Suppressor macrophage treated with lipopolysaccharide for 1 hour (primary cell): ENCODE measurements at places on chromosomes 6 and 20.

DNA sequence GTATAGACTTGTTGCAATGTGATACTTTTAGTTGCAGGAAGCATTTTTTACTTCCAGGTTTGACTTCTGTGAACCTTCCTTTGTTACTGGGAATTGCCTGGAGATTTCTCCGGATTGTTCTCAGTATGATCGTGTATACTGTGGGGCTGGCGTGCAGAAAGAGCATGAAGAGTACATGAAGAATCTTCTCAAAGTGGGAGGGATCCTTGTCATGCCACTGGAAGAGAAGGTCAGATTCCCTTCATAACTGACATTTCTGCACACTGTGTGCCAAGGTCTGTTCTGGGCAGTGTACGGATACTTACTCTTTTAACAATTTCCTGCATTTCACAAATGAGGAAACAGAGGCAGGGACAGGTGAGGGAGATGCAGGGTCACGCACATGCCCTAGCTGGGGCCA, 9.7 kb downstream of the PCMTD2 start:
- no peak for DNase-seq

- DNase-seq = no peak
Observed at GRCh38 chr6:110246378-110246777, 66.2 kb downstream of the CDC40 start.

- no peak for DNase-seq
Observed at GRCh38 chr6:154471609-154472362, 38.7 kb downstream of the CNKSR3 start.

GRCh38 chr6:34743625-34744293, 13.5 kb upstream of the SNRPC start:
- no peak for DNase-seq

- no peak for DNase-seq
Observed at GRCh38 chr6:404685-405423, 13.3 kb downstream of the IRF4 start.

DNA sequence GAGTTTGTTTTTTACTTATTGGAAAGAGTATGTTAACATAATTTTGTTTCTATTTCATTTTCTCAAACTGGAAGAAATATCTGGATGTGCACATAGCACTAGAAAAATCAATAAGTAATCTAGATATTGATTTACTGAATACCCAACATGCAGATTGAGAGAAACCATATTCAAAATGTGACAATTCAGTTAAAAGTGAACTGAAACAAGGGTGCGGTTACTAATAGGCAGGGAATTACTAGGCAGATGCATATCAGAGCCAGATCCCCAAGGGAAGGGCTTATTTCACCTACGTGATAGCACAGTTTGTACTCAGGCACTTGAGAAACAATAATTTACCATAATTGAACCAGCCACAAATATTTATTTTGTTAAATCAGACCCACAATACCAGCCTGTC, 493.1 kb upstream of the FLRT3 start:
- DNase-seq = no peak

- DNase-seq = no peak
Observed at GRCh38 chr20:24490598-24490997, 21.2 kb downstream of the SYNDIG1 start.

DNA sequence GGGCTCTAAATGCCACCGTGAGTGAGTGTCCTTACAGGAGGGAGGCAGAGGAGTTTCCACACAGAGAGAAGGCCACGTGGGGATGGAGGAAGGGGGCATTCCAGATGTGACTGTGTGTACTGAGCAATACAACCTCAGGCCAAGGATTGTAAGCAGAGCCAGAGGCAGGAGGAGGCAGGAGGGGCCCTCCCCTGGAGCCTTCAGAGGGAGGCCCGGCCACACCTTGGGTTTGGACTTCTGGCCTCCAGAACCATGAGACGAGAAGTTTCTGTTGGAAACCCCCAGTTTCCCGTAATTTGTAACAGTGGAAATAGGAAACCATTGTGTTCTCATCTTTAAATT, 9.3 kb upstream of the KIF25 start:
- DNase-seq = no peak

GRCh38 chr6:160742090-160742489, 40.0 kb downstream of the PLG start:
- DNase-seq = no peak

DNA sequence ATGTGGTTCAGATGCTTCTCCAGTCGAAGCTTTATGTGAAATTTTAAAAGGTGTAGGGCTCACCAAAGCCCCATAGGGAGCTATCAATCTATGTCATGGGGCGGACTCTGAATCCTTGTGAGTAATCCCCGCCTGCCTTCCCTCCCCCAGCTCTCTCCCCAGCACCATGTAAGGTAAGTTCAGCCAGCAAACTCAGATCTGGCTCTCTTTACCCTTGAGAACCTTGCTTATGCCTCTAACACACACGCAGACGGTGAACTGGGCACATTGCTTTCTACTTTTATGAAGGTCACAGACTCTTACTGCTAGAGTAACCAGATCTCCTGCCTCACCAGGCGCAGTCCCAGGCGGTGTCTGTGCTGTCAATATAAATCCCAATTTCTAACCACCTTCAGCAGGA, 82.6 kb upstream of the CNKSR3 start:
- no peak for DNase-seq

GRCh38 chr6:148736774-148737412, 9.9 kb upstream of the UST start:
- DNase-seq = peak; percentile 51

DNA sequence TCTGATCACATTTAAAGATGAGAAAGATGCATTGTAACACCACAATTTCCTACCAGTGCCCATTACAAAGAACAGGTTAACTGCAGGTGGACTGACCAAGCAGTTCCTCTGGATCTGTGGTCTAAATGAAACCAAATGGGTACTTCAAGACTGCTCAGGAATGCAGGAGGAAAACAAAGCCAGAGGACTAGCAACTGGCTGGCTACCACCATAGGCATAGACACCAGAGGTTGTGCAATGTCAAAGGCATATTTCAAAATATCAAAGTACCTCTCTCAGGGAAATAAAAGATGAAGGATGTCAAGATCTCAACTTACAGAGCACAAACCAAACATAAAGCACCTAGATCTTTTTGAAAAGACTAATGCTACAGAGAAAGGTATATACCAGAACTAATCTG, 65.5 kb downstream of the GMDS start:
- no peak for DNase-seq

DNA sequence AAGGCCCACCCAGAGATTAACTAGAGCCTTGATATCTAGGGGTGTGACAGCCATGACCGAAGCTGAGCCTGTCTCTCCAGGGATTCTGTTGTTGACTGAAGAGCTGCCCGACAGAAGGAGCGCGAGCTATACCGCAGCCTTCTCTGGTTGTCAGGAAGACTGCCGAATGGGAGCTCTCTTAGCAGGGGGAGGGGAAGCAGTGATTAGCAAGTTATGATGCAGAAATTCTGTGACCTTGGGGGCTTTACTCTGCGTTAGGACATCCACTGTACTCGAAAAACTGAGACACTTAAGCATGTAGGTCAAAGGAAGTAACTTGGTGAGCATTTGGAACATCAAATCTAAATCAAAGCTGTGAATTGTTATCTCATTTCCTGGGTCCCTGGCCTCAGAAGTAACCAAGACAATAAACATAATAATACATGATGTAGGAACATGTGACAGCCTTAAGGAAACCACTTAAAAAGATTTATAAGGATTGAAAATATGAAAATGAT, 84.7 kb downstream of the MAP3K4 start:
- no peak for DNase-seq

- DNase-seq = no peak
Observed at GRCh38 chr20:61053487-61053886, 198.6 kb upstream of the CDH4 start.

GRCh38 chr6:37354526-37355384, 972 bp downstream of the RNF8 start:
- peak; percentile 46 for DNase-seq

DNA sequence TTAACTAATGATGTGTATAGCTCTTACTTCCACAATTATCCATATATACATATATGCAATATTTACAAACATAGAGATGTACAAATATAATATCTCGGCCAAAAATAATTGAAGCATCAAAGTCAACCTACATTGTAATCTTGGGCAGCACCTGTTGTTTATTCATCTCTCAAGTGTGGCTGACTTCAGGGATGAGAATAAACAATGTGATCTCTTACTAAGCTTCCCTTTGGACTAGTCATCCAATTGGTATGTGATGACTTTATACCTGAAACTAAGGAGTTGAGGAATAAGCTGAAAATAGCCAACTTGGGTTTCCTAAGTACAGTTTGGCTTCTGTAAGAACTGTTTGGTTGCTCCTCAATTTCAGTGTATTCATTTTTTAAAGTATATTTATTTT, 256.6 kb downstream of the KHDC1L start:
- no peak for DNase-seq

DNA sequence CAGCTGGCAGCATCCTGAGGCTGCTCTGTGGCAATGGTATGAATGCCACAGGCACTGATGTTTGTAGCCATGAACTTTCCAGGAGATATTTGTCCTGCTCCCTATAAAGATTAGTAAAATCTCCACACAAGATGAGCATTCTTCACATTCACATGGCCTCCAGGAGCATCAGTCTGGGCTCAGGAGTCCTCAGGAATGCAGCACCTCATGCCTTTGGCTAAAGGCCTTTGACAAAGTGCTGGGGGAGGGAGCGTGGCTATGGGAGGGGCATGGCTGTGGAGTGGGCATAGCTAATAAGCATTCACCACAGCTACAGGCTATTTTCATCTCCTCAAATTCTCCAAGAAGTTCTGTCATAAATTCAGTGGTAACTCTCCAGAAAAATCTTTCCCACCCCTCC, 90.5 kb upstream of the LY86 start:
- no peak for DNase-seq

GRCh38 chr20:34907616-34908469, 31.4 kb downstream of the ACSS2 start:
- peak; percentile 53 for DNase-seq
